GM23248 (cell line): ENCODE measurements at places on chromosomes 5 and 9.
A peak's percentile ranks its signal among the peaks of the same experiment; 100 is the strongest.

- no peak for DNase-seq
Measured at GRCh38 chr9:84975926-84976325, 306.4 kb downstream of the NTRK2 start.

DNA sequence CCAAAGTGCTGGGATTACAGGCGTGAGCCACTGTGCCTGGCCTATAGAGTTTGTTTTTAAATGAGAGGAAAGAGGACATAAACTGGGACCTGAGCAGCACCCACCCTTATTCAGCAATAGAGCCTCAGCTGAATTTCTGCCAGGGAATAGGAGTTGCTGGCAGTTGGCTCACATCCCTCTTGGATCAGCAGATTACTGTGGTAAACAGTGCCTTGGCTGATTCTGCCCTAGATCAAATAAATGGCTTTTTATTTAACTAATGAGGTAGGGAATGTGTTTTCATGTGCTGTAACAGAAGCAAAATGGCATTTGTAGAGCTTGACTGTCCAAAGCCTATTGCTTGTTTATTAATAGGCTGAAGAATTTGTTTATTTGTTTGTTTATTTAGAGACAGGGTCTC lies 2.1 kb downstream of the ARHGEF37 start:
- DNase-seq: peak; percentile 35

DNA sequence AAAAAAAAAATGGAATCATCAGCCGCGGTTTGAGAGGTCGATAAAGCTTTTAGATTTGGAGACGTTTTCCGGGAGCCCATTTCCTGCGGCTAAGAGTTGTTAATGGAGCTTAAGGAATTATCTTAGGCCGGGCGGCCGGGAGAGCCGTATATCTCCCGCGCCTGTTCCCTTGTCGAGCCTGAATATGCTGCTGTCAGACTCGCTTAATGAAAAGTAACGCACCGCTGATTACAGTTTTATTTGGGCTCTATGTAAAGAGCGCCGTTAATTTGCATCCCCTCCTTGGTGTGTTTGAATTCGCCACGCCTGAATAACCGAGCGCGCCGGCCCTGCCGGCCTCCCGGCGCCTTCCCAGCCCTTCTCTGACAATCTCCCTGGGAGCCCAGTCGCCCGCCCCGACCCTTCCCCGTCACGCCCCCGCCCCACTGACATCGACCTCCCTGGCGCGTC lies 7.9 kb downstream of the IRX4 start:
- no peak for DNase-seq

DNA sequence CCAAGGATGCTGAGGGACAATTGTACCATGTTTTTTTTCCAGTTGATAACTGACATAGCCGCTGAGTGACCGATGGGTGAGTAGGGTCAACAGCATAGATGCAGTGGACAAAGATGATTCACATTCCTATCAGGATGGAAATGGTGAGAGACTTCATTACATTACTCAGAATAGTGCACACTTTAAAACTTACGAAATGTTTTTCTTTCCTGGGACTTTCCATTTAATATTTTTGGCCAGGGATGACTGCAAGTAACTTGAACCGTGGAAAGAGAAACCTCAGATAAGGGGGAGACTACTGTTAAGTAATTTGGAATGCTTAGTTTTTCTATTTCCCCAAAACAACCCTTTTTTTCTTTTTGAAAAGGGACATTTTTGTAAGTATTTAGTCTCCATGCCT lies 3.0 kb upstream of the TUSC1 start:
- peak; percentile 79 for DNase-seq

GRCh38 chr5:142608081-142608480 lies 77.8 kb downstream of the FGF1 start:
- DNase-seq: no peak

GRCh38 chr5:127396490-127397155 lies 106.0 kb downstream of the MEGF10 start:
- no peak for DNase-seq

- DNase-seq: no peak
Measured at GRCh38 chr5:180548563-180548962, 42.7 kb downstream of the SCGB3A1 start.

- no peak for DNase-seq
Measured at GRCh38 chr5:54844266-54844665, 141.1 kb downstream of the ESM1 start.

GRCh38 chr5:29208024-29208423 lies 1985.5 kb upstream of the CDH6 start:
- DNase-seq: no peak

- DNase-seq: no peak
Measured at GRCh38 chr9:116569111-116569510, 118.0 kb upstream of the TRIM32 start.

- peak; percentile 67 for DNase-seq
Measured at GRCh38 chr5:142110046-142110531, 1.5 kb downstream of the NDFIP1 start.

DNA sequence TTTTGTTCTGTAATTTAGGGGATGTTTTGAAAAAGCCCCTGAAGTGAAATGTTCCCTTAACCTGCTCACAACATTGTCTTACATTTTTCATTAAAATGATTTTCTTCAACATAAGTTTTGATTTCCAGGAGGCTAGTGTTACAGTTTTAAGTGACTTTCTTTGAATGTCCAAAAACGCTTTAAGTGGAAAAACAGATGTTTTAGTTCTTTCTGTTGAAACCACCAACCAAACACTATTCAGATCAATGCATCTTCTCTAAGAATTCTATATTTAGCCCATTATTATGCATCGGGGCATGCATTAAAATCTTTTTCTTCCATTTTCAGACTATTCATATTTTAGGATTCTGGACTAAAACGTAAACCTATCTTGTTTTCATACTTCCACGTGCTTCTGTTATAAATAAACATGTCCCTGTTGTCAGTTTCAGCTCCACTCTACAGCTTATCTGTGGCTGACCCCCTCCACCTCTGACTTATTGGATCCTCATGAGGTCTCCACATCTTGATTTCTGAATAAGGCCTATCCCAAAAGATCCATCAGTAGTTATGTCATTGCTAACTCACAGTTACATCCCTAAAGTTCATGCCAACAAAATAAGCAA lies 882.3 kb upstream of the SEMA6A start:
- DNase-seq: no peak

DNA sequence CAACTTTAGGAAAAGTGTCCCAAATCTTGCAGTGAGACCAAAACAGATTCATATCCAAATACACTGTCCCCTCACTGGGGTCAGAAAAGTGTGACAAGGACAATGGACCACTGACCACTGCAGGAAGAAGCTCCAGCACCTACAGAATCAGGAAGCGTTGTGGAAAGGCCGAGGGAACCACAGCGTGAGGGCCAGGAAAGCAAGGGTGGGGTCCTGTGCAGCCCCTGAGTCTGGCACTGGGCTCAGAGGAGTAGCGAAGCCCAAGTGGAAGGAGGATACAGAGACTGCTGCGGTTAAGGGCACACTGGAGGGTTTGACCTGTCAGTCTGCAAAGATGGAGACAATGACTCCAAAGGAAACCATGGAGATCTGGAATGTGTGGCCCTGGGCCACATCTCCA lies 36.9 kb downstream of the C5orf15 start:
- no peak for DNase-seq
